Stimulated activated CD4-positive, alpha-beta T cell treated with anti-CD3 and anti-CD28 coated beads, Interleukin-1b, Interleukin-23, amount 100 ng/mL, for 48 hours (primary cell): ENCODE measurements at places on chromosomes 3 and 15.

DNA sequence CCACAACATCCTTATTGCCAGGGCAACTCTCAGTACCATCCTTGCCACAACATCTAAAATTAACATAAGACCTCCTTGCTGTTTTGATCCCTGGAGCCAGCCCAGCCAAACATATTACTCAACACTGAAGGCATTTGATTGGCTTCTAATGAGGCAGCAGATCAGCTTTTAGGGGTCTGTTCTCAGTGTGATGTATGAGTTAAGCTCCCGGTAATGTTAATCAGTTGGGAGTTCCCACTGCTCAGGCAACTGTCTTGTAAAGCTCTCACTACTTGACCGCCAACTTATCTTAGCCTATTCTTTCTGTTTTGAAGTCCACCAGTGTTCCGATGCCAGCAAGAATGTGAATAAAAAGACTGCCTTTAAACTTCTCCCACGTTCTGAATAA lies 158.9 kb downstream of the FOXB1 start:
- DNase-seq: no peak

DNA sequence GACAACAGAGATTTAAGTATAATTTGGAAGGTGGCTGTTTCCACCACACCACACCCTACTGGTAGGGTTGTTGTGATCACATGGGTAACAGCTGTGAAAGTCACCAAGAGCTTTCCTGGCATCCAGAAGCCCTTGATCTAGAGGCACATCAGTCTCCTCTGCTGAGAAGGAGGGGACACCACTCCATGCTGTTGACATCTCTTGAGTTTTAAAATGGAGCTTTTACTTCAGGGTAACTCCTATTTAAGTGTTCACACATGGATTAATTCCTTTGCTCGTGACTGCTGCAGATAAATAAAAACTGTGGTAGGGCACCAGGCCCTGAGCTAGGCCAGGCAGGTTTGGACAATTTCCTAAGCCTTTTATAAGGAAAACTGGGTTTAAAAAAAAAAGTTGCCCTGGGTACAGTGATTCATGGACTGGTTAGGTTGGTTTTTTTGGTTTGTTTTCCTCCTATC lies 7.5 kb downstream of the EXOSC7 start:
- no peak for DNase-seq

- DNase-seq: no peak
These were observed 427.1 kb downstream of the SHQ1 start for GRCh38 chr3:72421126-72421525.

DNA sequence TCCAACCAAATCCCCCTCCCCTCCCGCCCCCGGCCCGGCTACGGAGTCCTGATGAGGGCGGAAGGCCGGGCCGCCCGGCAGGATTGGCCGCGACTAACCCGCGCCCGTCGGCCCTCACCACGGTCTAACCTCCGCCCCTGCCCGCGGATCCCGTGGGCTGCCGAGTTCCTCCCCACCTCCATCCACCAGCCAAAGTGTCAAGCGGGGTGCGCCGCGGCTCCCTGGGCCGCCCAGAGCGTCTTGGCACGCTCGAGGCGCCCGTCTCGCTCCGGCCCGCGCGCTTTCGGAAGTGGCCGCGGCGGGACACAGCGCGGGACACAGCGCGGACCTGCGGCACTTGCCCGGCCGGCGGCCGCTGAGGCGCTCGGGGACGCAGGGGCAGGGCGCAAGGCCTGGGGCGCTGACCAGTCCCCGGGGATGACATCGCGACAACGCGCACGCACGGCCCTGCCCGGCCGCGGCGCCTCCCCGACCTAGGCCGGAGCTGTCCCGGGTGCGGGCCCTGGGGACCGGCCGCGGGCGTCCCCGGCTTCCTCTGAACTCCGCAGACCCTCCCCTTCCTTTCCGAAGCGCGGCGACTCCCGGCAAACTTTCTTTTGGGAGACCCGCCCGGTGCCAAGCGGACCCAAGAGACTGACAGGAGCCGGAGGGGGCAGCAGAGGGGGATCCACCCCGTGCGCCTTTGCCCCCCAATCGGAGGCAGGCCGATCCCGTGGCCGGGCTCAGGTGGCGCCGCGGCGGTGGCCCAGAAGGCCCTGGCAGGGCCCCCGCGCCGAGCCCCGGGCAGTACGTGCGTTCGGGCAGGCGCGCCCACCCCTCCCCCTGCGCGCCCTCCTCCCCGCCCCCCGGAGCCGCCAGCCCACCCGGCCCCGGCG lies 112.8 kb upstream of the ICE2 start:
- DNase-seq: peak; percentile 26

- DNase-seq: no peak
These were observed 558.1 kb downstream of the RSL24D1 start for GRCh38 chr15:54638666-54639065.

DNA sequence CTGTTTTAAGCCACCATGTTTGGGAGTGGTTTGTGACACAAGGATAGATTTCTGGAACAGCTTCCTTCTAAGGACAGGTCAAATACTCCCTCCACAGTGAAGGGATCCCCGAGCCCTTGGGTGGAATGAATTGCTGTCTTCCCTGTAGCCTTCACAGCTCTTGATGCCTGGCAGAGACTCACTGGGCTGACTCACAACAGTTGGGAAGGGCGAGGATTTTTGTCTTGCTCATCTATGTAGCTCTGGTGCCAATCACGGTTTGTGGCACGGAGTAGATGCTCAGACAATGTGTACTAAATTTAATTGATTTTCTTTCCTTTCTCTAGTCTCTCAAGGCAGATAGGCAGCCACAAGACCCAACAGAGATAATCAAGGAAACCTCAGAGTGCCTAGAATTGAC lies 27.0 kb downstream of the CRYGS start:
- no peak for DNase-seq

DNA sequence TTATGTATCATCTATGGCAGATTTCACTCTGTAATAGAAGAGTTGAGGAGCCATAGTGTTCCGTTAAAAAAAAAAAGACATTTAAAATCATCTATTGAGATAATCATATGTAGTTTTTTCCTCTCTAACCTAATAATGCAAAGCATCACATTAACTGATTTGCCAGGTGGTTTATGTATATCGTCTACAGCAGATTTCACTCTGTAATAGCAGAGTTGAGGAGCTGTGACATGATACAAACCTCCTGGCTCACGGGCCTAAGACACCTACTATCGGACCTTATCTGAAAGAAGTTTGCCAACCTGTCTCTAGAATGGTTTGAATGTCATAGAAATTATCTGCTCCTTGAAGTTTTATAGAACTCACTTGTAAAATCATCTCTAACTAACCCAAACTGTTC lies 29.8 kb downstream of the CDCP1 start:
- DNase-seq: no peak

DNA sequence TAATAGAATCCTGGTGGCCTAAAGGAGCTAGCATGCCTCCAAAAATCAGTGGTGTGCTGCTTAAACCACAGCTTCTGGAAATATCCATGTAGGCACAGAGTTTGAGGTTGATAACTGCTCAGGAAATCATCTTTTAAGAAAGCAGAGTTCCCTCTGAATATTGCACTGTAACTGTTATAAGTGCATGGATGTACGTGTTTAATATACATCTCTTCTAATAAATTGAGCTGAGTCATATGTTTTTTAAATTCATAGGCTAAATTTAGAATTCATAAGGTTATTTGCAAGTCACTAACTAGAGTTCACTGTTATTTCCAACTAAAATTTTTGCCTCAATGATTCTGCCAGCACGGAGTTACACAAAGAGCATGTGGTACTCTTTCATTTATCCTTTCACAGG lies 68.9 kb downstream of the MYH15 start:
- DNase-seq: no peak

- no peak for DNase-seq
These were observed 13.9 kb upstream of the GABRA5 start for GRCh38 chr15:26852980-26853379.

DNA sequence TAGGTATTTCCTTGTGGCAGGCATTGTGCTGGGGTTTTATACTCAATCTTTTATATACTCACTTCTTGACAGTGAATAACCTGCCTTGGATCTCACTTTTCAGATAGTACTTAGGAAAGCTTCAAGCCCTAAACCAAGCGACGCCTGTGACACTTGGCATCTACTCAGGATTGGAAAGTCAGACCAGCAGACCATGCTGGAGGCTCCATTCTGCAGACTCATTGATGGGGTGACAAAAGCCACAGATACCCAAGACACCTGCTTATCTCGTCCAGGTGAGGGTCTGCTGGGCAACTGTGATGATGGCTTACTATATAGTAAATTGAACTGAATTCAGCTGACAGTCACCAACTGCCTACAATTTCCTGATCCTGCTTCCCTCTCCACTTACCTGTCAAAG lies 79.4 kb upstream of the MRPS22 start:
- DNase-seq: no peak

GRCh38 chr15:68278345-68278594 lies 725 bp downstream of the FEM1B start:
- no peak for DNase-seq

GRCh38 chr3:47803480-47804025 lies 615 bp downstream of the DHX30 start:
- peak; percentile 37 for DNase-seq

GRCh38 chr3:193971261-193971751 lies 164.6 kb upstream of the HES1 start:
- DNase-seq: no peak

- no peak for DNase-seq
These were observed 51.8 kb downstream of the IQSEC1 start for GRCh38 chr3:13021141-13022114.

DNA sequence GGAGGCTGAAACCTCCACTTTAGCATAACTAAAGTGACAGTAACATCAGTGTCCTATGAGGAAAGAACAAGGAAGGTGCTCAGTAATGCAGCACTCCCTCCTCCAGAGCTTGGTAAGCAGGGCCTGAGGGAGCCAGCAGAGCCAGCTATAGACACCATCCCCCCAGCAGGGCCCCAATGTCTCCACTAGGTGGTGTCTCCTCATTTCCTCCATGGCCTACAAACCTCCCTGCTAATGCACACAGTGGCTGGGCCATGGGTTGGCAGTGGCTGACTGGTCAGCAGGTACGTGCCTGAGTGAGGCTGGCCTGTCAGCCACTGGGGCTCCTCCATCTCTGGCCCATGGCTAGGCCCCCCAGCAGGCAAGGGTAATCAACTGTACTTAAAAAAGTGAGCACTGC lies 13.6 kb downstream of the MRPS25 start:
- peak; percentile 41 for DNase-seq

GRCh38 chr3:186476044-186476468 lies 68.1 kb downstream of the CRYGS start:
- no peak for DNase-seq

- no peak for DNase-seq
These were observed 11.0 kb downstream of the FYCO1 start for GRCh38 chr3:45984331-45985312.

- DNase-seq: no peak
These were observed 282.7 kb upstream of the MANF start for GRCh38 chr3:51102396-51102795.

- no peak for DNase-seq
These were observed 99.6 kb downstream of the TUSC7 start for GRCh38 chr3:116809208-116809607.

DNA sequence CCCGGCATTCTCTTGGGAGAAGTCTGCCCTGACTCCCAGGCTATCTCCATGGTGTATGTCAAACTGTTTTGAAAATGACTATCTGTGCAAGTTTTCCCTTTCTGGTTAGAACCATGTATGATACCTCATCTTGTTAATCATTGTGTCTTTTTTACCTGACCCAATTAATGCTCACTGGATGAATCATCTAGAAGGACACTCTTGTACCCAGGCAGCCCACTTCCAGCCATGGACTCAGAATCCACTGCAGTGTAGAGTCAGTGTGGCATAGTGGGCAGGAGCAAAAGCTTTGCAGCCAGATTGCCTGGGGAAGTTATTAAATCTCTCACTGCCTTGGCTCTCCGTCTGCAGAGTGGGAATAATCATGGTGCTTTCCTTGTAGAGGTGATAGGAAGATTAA lies 1.2 kb downstream of the FAM3D start:
- no peak for DNase-seq

GRCh38 chr3:175153595-175153994 lies 294.5 kb downstream of the NAALADL2 start:
- DNase-seq: no peak

DNA sequence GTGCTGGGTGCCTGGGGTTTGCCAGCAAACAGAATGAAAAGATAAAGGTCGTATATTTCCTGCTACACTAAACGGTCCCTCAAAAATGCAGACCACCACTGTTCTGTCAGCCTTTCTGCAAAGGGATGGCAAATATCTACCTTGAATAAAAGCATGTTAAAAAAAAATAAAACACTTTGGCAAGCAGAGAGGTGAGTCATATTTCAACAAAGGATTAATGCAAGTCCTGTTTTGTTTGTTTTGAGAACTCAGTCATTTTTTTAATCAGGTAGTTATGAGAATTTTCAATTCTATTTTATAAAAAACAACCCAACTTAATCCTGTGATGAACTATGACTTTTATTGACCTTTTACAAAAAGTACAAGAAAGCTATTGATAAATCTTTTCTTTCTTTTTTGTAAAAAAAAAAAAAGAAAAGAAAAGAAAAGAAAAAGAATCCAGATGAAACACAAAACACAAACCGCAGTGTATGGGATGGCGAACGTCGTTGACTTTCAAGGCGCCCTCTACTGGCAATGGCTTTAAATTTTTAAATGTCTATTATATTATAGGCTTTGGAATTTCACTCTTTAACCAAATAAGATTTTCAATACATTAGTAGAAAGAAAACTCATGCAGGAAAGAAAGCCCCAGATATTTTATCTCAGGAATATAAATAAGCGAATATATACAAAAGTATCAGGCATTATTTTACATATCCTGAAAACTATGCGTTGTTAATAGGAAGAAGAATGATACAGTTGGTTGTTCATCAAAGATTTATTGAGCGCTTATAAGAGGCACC lies 87.8 kb downstream of the NCEH1 start:
- DNase-seq: peak; percentile 20

DNA sequence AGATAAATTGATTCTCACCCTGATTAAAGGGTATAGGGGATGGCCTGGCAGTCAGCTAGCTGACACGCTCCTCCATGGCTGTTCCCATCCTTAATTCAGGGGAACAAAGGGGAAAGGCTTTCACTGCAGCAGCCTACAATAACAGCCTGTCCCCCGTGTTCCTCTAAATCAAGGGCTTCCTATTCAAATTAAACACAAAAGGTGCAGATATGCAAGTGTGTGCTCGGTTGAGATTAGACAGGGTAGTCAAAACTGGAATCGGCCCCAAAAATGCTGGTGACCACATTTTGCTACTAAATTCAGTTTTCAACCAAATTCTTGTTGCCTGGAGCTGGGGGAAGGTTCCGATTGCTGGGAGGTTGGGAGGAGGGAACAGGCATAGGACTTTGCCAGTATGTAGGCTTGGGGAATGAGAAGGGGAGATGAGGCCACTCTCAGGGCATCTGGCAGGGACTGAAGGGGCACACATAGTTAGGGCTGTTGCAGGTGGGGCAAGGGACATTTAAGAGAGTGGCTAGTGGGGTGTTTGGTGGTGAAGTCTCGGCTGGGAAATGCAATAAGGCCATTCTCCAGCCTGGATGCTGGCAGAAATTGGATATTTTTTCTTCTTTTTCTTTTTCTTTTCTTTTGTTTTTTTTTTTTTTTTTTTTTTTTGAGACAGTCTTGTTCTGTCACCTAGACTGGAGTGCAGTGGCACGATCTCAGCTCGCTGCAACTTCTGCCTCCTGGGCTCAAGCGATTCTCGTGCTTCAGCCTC lies 32.9 kb upstream of the CTSH start:
- no peak for DNase-seq
